GM06990 (cell line): ENCODE measurements at places on chromosomes 7 and 10.

DNA sequence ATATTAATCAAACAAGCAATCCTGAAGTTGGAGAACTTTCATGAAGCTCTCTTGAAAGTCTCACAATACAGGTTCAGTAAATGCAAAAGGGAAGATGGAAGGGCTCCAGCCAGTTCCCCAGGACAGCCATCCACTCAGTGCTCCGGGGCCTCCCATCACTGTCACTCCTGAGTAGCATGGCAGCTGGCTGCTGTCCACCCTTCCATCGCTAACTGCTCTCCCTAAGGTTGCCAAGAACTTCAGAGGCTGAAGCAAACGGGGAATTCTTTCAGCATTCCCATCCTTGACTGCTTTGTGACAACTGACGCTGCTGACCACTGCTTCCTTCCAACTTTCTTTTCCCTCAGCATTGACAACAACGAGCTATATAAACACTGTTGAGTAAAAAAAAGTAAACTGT lies 69.1 kb downstream of the VPS41 start:
- DNase-seq: no peak

DNA sequence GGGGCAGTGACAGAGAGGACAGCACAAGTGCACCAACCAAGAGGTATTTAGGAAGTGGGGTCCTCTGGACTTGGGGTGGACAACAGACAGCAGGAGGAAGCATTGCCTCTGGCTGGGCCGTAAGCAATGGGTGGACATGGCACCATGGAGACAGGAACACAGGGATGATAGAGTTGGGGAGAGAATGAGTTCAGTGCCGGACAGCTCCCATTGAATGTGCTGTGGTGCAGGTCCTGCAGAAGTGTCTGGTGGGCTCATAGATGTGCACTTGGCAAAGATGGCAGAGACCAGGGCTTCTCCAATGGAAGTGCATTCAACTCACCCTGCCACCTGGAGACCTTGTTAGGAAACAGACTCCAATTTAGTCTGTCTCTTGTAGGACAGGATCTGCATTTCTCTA lies 341.5 kb upstream of the ZMIZ1 start:
- no peak for DNase-seq

GRCh38 chr10:10817609-10818008 lies 200.1 kb upstream of the CELF2 start:
- no peak for DNase-seq

DNA sequence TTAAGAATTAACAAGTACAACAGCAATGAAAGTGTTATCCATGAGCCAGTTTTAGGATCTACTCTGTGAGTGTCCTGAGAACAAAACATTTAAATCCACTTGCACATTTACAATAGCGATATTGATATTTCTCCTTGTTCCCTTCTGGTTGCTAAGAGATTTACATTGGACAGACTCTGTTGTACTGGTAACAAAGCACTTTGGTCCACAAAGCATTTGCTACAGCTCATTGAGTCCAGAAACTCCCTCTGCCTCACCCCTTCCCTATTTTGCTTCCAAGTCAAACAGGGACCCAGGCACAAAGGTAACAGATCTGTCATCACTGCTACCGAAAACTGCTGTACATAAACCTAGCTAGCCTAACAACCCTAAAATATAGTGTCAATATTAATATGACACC lies 2.1 kb downstream of the ANK3 start:
- no peak for DNase-seq
